ENCODE measurements at places on chromosomes 5 and 9. TPM values are rescaled to one million over a fixed set of nuclear protein-coding genes. Genes with fewer than 3 reads are reported as not detected.

The PCDHA8 gene
- total RNA-seq = not detected

DNA sequence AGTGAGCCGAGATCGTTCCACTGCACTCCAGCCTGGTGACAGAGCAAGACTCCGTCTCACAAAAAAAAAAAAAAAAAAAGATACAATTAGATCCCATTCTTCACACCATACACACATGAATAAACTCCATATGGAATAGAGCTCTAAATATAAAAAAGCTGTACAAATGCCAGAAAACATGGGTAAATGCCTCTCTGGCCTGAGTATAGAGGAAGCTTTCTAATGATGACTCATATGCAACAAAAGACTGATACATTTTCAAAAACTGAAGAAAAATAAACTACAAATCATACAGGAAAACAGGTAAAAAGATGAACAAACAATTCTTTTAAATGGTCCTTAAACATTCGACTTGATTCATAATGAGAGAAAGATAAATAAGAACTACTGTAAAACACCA, 8.6 kb downstream of the ZFP62 start:
- no peak for DNase-seq

- no peak for DNase-seq
These were observed 14.3 kb upstream of the CTNND2 start for GRCh38 chr5:11918463-11919045.

The MUSK gene
- total RNA-seq = 0.88 TPM

GRCh38 chr5:32598260-32598937, 13.0 kb downstream of the SUB1 start:
- DNase-seq = no peak

DNA sequence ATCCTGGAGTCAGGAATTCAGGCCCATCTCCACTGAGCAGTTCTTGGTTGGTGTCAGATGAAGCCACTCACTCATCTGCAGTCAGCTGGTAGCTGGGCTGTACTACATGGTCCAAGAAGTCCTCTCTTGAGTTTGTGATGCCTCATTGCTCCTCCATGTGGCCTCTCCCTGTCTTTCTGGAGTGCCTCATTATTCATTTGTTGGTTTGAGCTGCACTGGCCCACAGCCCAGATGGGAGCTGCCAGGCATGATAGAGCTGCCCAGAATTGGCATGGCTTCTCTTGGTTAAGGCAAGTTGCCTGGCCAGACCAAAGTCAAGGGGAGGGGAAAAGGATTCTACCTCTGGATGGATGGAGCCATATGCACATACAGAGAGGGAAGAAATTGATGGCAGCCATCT, 8.0 kb downstream of the PTCD2 start:
- DNase-seq = no peak

DNA sequence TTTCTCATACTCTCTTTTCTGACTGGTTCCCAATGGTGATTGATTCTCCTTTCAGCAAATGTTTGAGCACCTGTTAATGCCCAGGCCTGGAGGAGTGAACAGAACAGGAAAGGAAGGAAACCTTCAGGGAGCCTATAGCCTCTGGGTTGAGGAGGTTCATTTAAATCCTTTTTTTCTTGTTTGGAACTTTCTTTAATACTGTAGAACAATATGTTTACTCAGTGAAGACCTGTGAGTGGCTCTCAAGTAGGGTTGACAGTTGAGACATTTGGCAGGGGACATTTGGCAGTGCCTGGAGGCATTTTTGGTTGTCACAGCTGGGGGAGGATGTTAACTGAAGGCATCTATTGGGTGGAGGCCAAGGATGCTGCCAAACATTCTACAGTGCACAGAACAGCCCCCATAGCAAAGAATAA, 6.1 kb upstream of the FAM120AOS start:
- no peak for DNase-seq

The EIF4E1B gene
- total RNA-seq = not detected

- no peak for DNase-seq
These were observed 186.7 kb downstream of the KIAA0825 start for GRCh38 chr5:94431696-94432095.

The ICE1 gene
- 30.4 TPM for total RNA-seq

DNA sequence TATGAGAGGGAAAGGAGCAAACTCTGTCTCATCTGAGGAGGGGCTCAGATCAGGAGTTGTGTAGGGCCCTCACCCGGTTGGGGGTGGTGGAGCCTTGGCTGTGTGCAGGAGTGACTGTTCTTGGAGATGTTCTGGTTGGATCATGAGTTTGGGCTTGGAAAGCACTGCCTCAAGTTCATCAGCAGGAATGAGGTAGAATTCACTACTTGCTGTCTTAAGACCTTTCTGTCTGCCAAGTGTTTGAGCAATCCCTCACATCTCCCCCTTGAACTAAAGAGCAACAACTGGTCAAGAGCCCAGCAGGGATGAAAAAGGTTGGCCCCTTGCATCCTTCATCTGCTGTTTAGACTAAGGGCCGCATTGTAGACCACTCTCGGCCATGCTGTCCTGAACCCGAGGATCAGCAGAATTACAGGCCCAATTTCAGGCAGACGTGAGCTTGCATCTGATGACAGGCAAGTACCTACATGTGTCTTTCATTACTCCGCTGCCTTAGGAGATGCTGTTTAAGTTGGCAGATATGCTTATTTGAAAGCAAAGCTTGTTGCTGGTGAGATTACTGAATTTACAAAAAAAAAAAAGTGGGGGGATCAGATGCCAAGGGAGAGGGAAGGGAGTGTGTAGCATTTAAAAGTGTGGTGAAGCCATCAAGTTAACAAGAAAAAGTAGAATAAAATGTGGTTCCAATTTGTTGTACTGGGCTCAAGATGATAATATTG, 36.4 kb downstream of the PIK3R1 start:
- peak; percentile 79 for DNase-seq

GRCh38 chr5:87898574-87898973, 370.1 kb downstream of the TMEM161B start:
- no peak for DNase-seq

- no peak for DNase-seq
These were observed 1.0 kb upstream of the ZCCHC7 start for GRCh38 chr9:37119360-37119759.

DNA sequence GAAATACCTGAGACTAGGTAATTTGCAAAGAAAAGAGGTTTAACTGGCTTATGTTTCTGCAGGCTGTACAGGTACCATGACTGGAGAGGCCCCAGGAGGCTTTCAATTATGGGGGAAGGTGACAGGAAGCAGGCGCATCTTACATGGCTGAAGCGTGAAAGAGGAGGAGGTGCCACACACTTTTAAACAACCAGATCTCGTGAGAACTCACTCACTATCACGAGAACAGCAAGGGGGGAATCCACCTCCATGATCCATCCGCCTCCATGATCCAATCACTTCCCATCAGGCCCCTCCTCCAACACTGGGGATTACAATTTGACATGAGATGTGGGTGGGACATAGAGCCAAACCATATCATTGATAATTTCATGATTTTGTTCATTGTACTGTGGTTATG, 2.5 kb upstream of the MED27 start:
- DNase-seq = no peak

The FOXD4L6 gene
- not detected for total RNA-seq

The FBN2 gene
- 4.3 TPM for total RNA-seq

- DNase-seq = no peak
These were observed 577.7 kb downstream of the KIF4B start for GRCh38 chr5:155591273-155591672.

The RGS7BP gene
- total RNA-seq = 19.3 TPM

DNA sequence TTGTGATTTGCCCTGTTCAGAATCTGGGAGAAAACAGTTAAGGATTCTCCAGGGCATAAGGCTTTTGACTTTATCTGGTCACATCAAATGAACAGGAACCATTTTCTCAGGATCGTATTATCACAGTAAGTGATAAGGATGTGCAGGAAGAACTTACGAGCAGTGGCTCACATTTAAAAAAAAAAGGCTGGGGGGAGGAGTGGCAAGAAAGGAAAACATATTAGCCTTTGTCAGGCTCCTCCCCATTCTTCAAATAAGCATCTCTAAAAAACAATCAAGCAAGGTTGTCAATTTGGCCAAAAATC, 234.3 kb upstream of the TMEM161B start:
- no peak for DNase-seq

GRCh38 chr5:73955271-73955846, 329.4 kb downstream of the ARHGEF28 start:
- DNase-seq = no peak

The UBE2QL1 gene
- 5.8 TPM for total RNA-seq

- peak; percentile 68 for DNase-seq
These were observed 126.9 kb upstream of the FOXD4L5 start for GRCh38 chr9:65411901-65412300.

The MAMDC2 gene
- total RNA-seq = 13.4 TPM

GRCh38 chr5:108266242-108266641, 115.7 kb downstream of the FBXL17 start:
- DNase-seq = no peak

The SPATA31E1 gene
- total RNA-seq = not detected

DNA sequence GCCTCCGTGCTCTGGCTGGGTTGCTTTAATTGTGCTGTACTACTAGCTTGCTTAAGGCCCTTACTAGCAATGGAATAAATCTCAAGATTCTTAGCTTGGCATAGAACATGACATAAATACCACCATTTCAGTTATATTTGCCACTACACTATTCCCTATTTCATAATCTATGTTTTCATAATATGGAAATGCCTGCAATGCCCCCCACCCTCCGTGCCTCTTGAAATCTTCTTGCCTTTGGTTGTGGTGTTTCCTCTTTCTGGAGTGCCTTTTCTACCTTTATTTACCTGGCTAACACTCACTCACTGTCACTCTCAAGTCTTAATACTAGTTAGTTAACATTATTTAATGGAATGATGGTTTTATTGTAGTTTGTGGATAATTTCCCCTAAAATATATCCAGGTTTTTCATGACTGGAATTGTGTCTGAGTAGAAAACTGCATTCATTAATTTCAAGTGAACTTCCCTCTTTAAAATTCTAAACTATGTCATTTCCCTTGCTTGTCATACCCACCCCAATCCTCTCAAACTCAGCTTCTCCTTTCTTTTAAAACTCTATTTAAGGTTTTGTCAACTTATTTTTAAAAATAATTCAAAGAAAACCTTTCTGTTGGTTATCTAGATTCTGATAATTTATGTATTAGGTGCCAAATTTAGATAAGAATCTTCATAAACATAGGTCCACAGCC, 521.7 kb upstream of the DAB2 start:
- DNase-seq = no peak

DNA sequence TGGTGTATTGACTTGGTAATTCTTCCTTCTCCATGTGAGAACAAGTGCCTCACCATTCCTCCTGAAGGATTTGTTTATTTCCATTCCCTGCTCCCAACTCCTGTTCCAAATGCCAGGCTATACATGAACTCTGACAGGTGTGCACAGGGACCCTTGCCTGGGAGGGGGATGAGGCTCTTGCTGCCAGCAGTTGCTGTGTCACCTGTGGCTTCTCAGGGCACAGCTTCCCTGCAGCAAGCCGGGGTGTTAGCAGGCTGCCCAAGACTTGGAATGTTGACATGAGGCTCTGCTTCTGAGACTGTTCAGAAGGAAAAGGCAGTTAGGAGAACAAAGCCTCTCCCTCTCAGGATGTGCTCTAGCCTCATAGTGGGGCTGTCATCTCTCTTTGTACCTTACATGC, 131.3 kb downstream of the DOCK2 start:
- no peak for DNase-seq
